ENCODE measurements at places on chromosomes 12 and 14. TPM values are rescaled to one million over a fixed set of nuclear protein-coding genes. Genes with fewer than 3 reads are reported as not detected.

- peak; percentile 71 for DNase-seq
Measured at GRCh38 chr12:52079576-52080402, at the start of gene SMIM41. Gene SMIM41 (plus strand): TSS chr12:52079704. CDS start chr12:52079780, 76 bp downstream.

DNA sequence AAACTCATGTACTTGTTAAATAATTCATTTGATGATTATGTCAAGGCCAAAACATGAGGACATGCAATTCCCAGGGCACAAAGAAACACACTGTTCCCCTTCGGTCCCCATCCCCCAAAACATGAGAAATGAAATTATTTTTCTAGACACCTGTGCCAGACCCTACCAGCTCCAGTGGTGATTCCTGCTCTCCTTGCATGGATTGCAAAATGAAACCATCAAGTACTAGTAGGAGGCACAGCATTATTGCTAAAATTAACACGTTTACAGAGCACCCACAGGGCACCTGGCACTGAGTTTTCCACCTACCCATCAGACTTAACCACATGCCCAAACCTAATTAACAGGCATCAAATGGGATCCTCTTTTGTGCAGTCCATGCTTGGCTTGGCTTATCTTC, 76.6 kb downstream of the ZFC3H1 start:
- DNase-seq, result no peak

The NR1H4 gene
- not detected for total RNA-seq

- no peak for DNase-seq
Measured at GRCh38 chr14:54935958-54936357, 33.3 kb upstream of the GCH1 start.

The MANSC4 gene
- total RNA-seq, result not detected

DNA sequence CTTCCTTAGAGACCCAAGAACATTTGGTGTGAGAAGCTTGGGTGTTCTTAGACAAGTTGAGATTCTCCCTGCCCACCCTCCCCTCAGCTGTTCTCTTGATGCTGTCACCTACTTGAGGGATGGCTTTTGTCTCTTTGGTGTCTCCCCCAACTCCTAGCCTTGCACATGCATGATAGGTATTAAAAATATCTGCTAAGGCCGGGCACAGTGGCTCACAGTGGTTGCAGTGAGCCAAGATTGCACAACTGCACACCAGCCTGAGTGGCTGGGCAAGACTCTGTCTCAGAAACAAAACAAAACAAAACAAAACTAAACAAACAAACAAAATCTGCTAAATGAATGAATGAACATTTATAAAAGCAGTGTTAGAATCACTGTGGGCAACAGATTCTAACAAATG, 261.1 kb downstream of the AKAP6 start:
- DNase-seq, result no peak

- no peak for DNase-seq
Measured at GRCh38 chr14:63988579-63988978, 135.8 kb downstream of the SYNE2 start.

DNA sequence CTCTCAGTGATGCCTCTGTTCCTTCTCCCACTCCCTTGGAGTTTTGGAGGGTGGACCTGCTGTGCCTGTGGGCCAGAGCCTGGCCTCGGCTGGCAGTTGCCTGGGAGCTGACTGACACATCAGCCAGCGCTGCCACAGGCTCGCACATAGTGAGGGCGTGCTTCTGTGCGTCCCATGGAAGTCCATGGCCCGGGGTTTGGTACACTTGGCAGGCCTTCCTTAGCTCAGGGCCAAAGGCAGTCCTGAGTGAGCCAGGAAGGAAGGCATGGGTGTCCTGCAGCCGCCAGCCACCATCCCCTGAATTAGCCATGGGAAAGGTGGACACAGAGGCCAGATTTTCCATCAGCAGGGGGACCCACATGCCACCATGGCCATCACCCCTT, 1.1 kb upstream of the DEGS2 start:
- no peak for DNase-seq

DNA sequence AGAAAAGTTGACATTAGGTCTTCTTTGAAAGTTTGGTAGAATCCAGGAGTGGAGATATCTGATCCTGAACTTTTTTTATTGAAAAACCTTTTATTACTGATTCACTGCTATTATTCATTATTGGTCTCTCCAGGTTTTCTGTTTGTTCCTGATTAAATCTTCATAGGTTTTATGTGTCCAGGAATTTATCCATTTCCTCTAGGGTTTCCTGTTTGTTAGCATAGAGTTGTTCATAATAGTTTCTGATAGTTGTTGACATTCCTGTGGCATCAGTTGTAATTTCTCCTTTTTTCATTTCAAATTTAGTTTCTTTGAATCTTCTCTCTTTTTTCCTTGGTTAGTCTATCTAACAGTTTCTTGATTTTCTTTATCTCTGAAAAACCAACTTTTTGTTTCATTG, 370.3 kb downstream of the SLC6A15 start:
- DNase-seq, result no peak

DNA sequence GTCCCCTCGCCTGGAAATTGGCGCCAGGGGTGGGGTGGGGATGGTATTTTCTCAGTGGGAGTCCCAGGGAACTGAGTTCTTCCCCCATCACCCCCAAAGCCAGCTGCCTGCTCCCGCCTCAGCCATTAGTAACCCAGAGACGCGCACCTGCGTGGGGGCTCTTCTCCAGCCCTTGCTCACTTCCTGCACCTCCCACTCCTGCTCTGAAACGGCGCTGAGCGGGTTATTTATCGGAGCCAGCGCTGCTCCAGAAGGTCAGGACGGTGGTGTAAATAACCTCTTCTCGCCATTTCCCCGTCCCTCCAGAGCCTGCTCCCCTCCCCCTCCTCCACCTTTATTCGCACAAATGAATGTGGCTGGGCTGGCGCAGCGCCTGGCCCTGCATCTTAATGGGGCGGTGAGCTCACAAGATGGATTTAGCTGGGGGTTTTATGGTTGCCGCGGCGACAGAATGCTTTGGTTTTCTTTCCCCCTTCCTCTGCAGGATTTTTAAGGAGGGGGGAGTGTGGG, 12.2 kb downstream of the GPR84 start:
- peak; percentile 84 for DNase-seq

- no peak for DNase-seq
Measured at GRCh38 chr14:57732463-57733285, 133.2 kb downstream of the SLC35F4 start.

The CYP46A1 gene
- total RNA-seq, result 1.3 TPM

The NEUROD4 gene
- not detected for total RNA-seq

The AHNAK2 gene
- total RNA-seq, result 13.7 TPM

DNA sequence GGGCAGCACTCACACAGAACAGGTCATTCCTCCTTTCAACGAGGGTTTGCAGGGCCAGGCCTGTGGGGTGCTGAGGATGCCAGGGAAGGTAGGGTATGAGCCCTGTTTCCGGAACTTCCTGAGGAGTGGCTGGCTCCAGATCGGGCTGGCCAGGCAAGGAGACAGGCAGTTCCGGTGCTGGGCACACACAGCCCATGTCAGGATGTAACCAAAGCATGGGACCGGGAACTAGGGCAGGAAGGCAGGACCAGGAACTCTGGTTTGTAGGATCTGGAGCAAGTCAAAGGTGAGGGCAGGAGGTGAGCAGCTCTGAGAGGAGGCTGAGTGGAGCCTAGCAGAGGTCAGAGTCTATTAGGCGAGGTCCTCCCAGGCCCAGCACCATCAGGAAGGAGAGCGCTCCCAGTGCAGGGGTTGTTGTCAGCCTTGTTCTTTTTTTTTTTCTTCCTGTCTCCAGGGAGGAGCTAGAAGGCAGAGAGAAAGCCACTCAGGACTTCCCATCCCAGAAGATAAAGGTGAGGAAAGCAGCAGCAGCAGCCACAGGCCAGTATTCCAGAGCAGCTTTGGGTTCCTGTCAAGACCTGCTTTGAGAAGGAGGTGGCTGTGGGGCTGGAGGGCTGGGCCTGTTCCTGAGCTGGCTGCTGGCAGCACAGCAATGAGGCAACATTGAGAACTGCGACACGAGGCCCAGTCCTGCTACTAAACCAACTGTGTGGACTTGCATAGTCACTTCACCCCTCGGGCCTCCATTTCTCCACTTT, 49.0 kb upstream of the PTGR2 start:
- no peak for DNase-seq

The RNF212B gene
- not detected for total RNA-seq

DNA sequence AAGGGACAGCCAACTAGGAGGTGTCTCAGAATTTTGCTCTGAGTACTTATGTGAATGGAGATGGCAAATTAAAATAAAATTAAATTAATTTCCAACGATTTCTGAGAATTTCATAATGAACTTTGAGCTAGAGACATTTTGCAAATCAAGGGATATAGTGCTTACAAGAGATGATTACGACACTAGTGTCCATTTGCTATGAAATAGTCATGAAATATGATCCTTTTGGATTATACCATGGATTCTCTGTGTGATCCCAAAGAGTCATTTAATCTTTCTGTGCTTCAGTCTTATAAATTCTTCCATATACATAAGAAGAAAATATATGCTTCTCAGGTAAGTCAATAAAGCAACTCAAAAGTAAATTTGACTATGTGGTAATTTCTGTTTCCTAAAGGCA, 240.6 kb downstream of the SLC25A21 start:
- no peak for DNase-seq

DNA sequence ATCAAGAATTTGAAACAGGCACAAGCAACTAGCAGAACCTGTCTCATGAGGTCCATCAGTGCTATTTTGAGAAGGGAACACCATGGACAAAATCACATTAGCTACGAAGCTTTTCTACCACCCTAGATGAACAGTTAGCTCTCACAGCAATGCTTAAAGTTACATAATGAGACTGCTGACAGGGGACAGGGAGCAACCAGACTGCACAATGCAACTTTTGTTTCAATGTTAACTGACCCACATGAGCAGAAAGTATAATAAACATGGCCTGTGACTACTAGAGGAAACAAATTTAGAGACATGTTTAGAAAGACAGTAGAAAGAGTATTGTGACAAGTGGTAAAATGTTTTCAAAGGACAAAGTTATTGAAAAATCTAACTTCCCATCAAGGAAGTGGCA, 282.8 kb downstream of the CEP128 start:
- DNase-seq, result no peak

DNA sequence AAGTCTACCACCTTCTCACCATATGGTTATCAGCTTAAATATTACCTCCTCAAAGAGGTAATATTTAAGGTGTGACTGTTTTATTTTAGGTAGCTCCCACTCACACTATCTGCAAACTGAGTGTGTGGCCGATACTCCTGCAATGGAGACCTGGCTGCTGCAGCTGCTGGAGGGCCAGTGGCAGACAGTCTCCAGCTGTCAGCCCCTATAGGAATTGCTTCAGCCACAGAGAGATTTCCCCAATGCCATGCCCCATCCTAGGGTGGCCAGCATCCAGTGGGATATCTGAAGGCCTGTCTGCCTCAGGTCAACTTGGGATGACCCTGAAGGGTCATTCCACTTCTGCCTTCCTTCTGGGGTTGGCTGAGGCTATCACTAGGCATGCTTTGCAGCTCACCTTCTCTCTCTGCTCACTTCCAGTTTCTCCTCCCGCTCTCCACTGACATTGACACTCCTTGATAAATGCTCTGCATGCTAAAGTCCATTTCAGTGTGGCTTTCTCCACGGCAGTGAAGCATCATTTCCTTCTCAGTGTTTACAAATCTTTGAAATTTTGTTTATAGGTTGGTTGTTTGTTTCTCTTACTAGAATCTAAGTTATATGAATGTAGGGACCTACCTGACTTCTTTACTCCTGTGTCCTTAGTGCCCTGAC, 90.2 kb upstream of the USP44 start:
- DNase-seq, result no peak

The SYCP3 gene
- 0.64 TPM for total RNA-seq

The RERGL gene
- total RNA-seq, result 0.72 TPM

GRCh38 chr12:124289634-124290600, 5.0 kb upstream of the RFLNA start:
- no peak for DNase-seq

DNA sequence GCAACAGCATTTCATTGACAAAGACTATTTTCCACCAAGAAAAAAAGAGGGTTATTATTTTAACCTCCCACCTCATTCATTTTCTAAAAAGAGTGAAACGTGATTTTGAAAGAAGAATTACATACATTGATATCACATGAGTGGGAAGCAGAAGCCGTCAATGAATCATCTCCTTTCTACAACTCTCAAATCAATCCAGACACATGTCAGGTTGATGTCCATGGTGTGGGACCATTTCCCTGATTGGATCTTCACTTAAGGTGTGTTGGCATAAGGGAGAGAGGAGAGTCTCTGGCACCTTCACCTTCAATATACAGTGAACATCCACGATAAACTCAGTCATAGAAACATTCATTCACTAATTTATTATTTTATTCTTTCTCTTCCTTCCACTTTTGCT, 1095.1 kb downstream of the BCL11B start:
- no peak for DNase-seq

- no peak for DNase-seq
Measured at GRCh38 chr14:75595226-75595625, 16.8 kb downstream of the FLVCR2 start.

DNA sequence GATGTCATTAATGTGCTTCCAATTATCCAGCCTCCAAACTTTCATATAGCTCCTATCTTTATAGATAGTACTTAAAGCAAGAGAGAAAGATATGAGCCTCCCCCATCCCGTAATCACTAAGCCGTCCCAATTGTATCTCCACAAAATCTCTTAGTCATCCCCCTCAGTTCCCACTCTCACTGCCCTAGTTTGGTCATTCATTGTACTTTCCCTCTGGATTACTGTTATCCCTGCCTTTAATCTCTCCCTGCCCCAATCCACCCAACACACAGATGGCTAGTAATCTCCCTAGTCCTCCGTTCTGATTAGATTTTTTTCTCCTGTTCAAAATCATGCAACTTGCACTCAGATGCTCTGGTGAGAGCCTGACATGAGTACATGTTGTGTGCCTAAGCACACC, 5.4 kb upstream of the BCAT1 start:
- DNase-seq, result no peak

DNA sequence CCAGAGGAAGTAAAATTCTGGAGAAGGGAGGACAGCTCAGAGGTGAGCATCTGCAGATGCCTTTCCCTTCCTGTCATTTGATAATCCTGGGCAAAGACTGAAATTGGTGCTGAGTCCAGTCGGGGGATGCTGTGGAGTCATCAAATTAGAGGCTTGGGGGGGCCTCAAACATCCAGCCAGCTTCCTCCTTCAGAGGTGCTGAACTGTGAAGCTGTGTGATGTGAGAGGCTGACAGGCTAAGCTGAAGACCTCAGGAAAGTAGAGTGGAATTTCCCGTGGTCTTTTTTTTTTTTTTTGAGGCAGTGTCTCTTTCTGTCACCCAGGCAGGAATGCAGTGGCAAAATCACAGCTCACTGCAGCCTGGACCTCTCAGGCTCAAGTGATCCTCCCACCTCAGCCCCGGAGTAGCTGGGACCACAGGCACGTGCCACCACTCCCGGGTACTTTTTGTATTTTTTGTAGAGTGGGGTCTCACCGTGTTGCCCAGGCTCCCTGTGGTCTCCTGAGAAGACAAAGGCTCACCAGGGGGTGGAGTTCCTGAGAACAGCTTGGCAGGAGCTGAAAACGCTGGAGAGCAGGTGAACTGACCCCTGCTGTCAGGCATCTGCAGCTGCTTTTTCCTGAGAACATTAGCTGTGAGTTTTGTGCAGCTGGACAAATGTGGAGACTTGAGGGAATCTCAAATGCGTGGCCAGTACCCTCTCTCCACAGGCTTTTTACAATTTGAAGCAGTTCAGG, 6.1 kb upstream of the TCL1B start:
- no peak for DNase-seq

- DNase-seq, result no peak
Measured at GRCh38 chr14:76465664-76466063, 89.7 kb downstream of the ESRRB start.

The WDHD1 gene
- total RNA-seq, result 3.5 TPM

- no peak for DNase-seq
Measured at GRCh38 chr12:70854138-70854537, 66.4 kb downstream of the PTPRR start.

The SMCO2 gene
- 0.38 TPM for total RNA-seq
